ENCODE measurements at places on chromosomes 12 and 14.

DNA sequence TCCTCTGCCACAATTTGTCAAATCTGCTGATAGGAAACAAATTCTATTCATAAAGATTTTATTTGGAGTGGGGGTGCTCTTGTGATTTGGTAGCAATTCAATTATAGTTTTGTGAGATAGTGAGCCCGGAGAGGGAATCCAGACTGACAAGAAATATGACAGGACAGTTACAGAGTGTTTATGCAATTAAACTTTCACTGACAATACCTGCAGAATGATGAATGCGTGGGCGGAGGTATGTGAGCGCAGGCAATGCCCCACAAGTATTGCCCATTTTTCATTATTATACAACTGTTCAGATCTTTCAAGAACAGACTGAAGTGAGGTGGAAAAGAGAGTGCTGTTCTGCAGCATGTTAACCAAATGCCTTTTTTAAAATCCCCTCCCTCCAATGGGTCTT, 259.0 kb downstream of the EGLN3 start:
- DNase-seq, result no peak

DNA sequence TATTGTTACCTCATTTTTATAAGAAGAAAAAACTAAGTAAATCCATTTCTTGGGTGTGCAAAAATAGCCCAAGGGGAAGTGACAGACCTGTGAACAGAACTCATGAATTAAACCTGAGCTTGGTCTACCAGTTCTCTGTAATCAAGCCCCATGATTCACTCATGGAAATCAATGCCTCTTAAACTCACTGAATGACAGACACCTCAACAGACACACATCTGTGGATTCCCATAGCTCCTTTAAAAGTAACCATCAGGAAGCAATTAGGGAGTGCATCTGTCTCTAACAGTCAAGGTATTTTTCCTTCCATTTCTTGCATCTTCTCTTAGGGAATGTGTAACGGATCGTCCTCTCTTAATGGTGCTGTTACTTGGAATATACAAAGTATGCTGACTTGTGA, 215.0 kb upstream of the EEA1 start:
- DNase-seq, result no peak

DNA sequence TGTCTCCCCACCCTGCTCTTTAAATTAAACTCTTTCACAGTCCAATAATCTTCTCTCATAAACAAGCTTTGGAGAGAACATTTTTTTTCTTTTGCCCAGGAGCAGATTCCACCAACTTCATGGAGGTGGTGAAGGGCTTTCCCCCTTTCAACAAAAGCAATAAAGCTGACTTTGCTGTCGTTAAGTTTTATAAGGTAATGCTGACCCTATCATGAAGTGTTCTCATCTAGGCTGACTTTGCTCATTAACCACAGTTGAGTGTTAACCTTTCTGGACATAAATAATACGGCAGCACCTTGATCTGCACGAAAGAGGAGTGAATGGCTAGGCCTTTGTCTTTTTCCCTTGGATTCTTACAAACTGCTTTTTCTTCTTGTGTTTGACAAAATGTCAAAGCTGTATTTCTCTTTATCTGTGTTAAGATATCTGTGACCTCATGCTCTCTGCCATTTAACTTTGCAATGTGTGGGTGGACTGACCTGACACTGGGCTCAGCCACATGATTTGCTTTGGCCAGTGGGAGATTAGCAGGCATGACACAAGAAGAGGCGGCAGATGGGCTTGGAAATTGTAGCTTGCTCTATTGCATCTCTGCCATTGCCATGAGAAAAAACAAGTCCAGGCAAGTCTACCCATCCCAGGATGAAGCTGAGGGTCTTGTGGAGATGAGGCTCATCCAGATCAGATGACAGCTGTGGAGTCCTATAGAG, 470.9 kb upstream of the CCDC196 start:
- no peak for DNase-seq

GRCh38 chr14:106845286-106846087, 1319.1 kb downstream of the TMEM121 start:
- no peak for DNase-seq

DNA sequence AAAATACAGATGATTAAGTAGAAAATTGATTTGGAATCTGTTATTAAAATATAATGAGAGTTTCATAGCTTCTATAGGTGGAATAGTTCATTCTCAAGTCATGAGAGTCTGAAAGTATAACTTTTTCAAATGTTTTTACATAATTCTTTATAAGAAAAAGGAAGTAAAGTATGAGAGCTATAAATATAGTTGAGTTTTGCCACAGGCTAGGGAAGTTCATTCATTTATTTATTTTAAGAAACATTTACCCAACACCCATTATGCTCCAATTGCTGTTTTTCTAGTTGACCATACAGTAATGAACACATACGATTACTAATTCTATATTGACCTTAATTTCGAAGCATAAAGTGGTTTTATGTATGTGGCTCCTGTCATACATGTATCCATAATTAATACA, 24.8 kb downstream of the LRRIQ1 start:
- no peak for DNase-seq

DNA sequence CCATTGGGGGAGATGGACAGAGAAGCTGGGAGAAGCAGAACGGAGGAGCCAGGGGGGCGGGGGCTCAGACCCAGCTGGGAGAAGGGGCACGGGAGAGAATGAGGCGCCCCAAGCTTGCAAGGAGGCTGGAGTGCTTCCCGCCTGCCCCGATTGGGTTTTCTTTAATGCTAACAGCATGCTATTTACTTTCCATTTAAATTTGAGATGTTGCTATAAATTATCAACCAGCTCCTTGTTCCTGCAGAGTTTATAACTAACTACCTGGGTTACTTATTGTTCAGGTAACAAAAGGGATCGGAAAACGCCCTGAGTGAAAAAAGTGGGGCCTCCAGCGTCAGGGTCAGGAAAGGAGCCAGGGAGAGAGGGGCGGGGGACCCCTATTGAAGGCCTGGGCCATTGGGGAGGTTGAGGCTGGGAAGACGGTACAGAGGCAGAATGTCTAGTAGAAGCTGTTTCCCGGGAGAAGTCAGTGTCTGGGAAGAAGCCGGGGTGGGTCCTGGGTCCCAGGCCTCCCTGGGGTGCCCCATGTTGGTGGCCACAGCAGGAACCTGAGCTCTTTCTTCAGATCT, 2.5 kb downstream of the HNF1A start:
- no peak for DNase-seq

- DNase-seq, result no peak
Observed at GRCh38 chr12:27999521-27999920, 27.0 kb upstream of the PTHLH start.

DNA sequence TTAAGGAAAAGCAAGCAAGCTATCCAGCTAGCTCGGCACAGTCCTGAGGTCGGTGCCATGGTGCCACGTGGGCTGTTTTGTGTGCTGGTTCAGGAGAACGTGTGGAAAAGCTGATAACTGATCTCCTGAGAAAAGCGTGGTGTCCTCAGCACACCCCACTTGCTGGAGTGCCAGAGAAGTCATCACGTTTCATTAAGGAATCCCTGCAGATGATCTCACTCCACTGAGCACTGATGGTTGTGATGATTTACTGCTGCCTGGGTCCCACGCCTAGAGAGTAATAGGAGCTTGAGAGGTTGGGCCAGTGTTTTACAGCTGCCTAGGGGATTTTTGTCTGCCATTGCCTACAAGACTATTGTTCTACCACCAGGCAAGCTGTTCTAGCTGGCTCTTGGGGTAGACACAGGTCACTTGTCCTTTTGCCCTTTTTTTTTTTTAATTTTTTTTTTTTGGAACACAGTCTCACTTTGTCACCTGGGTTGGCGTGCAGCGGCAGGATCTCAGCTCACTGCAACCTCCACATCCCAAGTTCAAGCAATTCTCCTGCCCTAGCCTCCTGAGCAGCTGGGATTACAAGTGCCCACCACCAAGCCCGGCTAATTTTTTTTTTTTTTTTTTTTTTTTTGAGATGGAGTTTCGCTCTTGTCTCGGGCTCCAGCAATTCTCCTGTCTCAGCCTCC, 42.3 kb upstream of the EVL start:
- DNase-seq, result no peak

DNA sequence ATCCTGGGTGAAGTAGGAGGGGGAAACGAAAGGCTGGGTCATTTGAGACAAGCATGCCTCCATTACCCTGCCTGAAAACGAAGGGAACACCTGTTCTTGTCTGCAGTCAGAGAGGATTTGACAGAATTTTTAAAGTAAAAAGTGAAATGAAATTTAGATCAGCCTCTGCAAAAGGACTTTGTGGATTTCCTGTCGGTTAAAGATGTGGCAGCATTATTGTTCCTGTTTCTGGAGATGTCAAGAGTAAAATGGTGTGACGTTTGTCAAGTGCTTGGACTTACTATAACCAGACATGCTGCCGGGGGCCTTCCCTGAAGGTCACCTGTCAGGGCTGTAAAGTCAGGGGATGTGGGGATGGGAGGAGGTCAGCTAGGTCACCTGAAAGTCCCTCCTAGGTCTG, 32.0 kb downstream of the NRXN3 start:
- no peak for DNase-seq
